ENCODE measurements at places on chromosomes 3 and 15. TPM values are rescaled to one million over a fixed set of nuclear protein-coding genes. Genes with fewer than 3 reads are reported as not detected.

The TMEM40 gene
- polyA plus RNA-seq = not detected

The C3orf85 gene
- polyA plus RNA-seq = not detected

- no peaks in the 10 kb centered on the region for H3K4me1 ChIP-seq
- peaks cover 4% of the 10 kb centered on the region for H3K27me3 ChIP-seq
- H3K27ac ChIP-seq = no peak overlapping the region
- H3K36me3 ChIP-seq = no peaks in the 10 kb centered on the region
These were observed 54.5 kb upstream of the APEH start for GRCh38 chr3:49619649-49620048.

GRCh38 chr15:89459271-89460038, 36.9 kb downstream of the RHCG start:
- H3K27ac ChIP-seq = no peak overlapping the region
- peaks cover 3% of the 10 kb centered on the region for H3K27me3 ChIP-seq
- no peak overlapping the region for H3K4me3 ChIP-seq
- DNase-seq = no peak

DNA sequence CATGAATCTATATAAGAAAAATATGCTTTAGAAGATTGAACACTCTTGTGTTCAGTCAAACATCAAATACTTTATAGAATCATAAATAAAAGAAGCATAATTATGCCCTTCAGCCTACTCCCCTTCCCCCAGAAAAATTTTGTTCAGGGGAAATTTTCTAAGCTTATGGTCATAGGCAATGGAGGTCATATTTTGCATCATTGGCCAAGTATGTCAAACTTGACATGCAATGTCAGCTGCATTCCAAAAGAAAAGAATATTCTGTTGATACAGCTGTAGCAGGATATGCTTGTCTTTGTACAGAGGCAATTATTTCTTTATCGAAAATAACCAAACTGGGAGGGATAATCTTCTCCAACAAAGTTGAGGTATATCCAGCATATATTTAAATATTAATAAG, 328.2 kb downstream of the ZIC1 start:
- DNase-seq = no peak
- no peak overlapping the region for H3K27ac ChIP-seq
- no peak overlapping the region for H3K4me3 ChIP-seq
- H3K4me1 ChIP-seq = no peaks in the 10 kb centered on the region

DNA sequence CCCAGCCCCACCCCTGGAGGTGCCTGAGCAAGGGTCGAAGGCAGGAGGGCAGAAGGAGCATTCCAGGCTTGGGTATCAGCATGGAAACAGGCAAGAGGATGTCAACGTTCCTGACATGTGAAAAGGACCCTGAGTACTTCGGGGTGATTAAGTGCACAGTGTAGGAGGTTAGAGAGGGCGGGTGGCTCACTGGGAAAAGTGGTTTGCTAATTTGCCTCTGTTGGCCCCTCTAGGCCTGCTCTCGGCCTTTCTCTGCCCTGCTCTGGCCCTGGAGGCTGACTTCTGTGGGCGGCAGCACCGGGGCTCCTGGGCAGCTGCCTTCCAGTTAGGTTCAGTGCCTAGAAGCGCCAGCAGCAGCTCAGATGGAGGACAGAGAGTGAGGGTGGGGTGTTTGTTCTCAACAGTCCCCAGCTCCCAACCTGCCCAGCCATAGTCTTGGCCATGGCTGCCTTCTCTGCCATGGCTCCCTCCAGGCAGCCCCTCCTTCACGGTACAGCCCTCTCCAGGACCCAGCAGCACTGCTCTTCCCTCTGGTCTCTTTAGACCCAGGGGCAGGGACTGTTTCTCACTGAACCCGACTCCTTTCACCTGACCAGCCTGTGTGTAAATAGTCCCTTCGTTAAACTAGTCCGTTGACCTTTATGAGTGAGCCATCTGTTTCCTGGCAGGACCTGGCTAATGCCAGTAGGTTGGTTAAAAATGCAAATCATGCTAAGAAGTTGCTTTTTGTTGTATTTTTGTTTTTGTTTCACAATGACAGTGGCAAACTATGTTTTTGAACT, 107.1 kb upstream of the TPM1 start:
- no peaks in the 10 kb centered on the region for H3K4me1 ChIP-seq
- no peak overlapping the region for H3K27ac ChIP-seq
- H3K36me3 ChIP-seq = no peaks in the 10 kb centered on the region
- H3K27me3 ChIP-seq = peaks cover 18% of the 10 kb centered on the region
- no peak for DNase-seq

GRCh38 chr3:126835472-126836219, 131.6 kb downstream of the CHCHD6 start:
- H3K27ac ChIP-seq = no peak overlapping the region
- H3K36me3 ChIP-seq = peaks cover 16% of the 10 kb centered on the region
- no peaks in the 10 kb centered on the region for H3K27me3 ChIP-seq
- no peaks in the 10 kb centered on the region for H3K4me1 ChIP-seq
- no peak overlapping the region for H3K4me3 ChIP-seq

DNA sequence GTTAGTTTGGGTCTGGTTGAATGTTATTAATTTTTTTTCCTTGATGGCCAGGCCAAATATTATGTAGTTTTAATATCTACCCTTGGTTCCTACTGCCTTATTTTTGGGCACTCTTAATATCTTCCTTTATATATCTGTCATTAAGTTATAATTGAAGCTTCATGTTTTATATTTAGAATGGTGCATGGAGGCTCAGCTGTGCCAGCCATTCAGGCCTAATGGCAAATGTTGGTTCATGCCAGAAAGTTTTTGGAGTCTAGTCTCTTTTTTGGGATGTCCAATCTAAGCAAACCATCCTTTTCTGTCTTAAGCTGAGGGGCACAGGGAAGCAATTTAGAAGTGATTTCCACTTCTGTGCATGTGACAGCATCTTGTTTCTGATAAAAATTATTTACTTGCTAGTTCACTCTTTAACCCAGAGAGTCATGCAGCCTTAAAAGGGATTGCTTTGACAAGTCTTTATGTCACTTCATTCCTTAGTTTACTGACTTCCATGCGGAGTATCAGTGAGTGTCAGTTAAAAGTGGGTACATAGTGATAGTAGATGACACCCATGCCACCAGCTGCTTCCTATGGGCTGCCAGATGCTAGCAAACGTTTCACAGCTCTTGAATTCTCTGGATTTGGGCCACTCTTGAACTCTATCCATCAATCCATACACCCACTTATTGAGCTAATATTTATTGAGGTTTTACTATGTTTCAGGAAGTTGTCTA, 33.0 kb downstream of the MITF start:
- DNase-seq = no peak
- peaks cover 2% of the 10 kb centered on the region for H3K27me3 ChIP-seq
- H3K36me3 ChIP-seq = no peaks in the 10 kb centered on the region
- no peaks in the 10 kb centered on the region for H3K4me1 ChIP-seq
- H3K4me3 ChIP-seq = no peak overlapping the region
- H3K27ac ChIP-seq = no peak overlapping the region

DNA sequence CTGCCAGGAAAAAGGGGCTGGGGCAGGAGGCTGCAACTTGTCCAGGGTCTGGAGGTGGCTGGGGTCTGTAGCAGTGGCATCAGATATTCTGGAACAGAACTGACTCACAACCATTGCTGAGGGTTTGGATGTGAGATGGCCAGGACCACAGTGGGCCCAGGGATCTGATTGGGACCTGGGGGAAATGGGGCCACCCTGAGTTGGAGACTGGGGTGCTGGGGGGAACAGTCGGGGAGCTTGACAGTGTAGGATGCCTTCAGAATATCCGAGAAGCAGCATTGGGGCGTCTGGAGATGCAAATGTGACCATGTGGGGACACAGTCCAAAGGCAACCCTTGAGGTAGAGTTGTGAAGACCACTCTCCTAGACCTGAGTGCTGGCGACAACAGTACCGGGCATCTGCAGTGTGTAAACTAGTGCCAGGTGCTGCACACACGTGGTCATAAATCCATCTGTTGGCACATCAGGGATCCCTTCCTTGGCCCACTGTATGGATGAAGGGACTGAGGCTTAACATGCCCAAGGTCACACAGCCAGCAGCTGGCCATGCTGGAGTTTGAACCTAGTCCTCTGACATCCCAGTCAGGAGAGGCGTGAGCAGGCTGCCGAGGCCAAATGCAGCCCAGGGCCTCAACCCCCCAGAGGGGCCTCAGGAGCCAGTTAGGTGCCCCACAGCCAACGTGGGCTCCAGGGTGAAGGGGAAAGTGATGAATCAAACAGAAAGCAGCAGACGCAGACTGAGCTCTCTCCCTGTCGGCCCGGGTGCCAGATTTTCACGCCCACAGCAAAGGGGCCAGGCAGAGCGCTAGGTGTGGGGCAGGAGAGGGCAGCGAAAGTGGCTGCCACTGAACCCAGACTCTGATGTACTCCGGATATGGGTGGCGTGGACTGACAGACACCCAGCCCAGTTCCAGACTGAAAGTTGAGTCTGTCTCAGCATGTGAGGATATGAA, 18.8 kb downstream of the HEMK1 start:
- peak overlapping the region; percentile 84 for H3K27ac ChIP-seq
- H3K4me3 ChIP-seq = peak overlapping the region; percentile 66
- H3K36me3 ChIP-seq = no peaks in the 10 kb centered on the region
- no peaks in the 10 kb centered on the region for H3K27me3 ChIP-seq

The EAF2 gene
- polyA plus RNA-seq = 12.5 TPM

GRCh38 chr3:141405591-141405990, 37.3 kb downstream of the ZBTB38 start:
- peak overlapping the region; percentile 70 for H3K27ac ChIP-seq
- peaks cover 31% of the 10 kb centered on the region for H3K36me3 ChIP-seq
- H3K4me3 ChIP-seq = no peak overlapping the region
- peaks cover 72% of the 10 kb centered on the region for H3K4me1 ChIP-seq

DNA sequence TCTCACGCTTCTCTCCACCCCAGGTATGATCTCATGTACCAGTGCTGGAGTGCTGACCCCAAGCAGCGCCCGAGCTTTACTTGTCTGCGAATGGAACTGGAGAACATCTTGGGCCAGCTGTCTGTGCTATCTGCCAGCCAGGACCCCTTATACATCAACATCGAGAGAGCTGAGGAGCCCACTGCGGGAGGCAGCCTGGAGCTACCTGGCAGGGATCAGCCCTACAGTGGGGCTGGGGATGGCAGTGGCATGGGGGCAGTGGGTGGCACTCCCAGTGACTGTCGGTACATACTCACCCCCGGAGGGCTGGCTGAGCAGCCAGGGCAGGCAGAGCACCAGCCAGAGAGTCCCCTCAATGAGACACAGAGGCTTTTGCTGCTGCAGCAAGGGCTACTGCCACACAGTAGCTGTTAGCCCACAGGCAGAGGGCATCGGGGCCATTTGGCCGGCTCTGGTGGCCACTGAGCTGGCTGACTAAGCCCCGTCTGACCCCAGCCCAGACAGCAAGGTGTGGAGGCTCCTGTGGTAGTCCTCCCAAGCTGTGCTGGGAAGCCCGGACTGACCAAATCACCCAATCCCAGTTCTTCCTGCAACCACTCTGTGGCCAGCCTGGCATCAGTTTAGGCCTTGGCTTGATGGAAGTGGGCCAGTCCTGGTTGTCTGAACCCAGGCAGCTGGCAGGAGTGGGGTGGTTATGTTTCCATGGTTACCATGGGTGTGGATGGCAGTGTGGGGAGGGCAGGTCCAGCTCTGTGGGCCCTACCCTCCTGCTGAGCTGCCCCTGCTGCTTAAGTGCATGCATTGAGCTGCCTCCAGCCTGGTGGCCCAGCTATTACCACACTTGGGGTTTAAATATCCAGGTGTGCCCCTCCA, 19.1 kb downstream of the TYRO3 start:
- no peaks in the 10 kb centered on the region for H3K4me1 ChIP-seq
- H3K27me3 ChIP-seq = peaks cover under 1% of the 10 kb centered on the region
- no peak for DNase-seq
- no peak overlapping the region for H3K4me3 ChIP-seq

DNA sequence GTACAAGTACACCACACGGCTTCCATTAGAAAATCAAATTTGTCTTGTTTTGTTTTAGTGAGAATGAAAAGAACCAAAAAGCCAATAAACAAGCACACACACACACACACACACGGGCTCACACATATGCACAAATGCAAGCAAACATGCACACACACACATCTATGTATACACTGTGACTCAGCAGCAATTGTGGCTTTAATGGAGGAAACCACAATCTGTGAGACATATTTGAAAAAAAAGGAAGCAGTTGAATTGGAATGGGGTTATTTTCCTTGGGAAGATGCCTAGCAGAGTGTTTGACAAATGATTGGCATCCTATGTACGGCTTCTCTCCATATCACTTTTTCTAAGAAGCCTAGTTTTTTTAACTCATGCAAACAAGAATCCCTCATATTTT, 201.1 kb upstream of the ARRDC4 start:
- no peaks in the 10 kb centered on the region for H3K4me1 ChIP-seq
- H3K27ac ChIP-seq = no peak overlapping the region
- DNase-seq = no peak
- no peaks in the 10 kb centered on the region for H3K36me3 ChIP-seq
- peaks cover 6% of the 10 kb centered on the region for H3K27me3 ChIP-seq

The VGLL3 gene
- not detected for polyA plus RNA-seq

DNA sequence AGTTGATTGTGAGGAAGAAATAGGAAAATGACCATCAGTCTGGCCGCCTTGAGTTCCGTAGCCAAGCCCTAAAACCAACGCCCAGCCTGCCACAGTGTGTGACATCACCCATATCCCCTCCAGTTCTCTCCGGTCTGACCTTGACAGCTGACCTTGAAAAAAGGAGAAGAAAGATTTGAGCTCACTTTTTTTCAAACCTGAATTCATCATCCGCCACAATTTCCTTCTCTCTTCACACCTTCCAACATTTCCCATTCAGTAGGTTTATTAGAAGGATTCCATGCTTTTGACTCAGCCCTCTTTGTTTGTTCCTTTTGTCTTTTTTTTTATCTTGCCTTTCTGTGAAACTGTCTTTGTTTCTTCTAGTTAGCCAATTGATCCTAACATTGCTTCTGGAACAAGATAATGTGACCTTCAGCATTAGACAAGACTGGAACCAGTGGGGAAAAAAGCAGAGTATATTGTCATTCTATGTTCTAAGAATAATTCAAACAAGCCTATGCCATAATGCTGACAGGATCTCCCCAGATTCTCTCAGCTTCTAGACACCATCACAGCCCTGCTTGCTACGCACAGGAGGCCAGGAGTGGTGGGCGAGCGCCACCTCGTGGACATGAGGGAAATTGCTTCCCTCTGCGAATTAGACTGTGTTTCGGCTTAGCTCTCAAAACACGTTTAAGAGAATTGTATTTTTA, 283.1 kb downstream of the FGF12 start:
- no peaks in the 10 kb centered on the region for H3K4me1 ChIP-seq
- H3K4me3 ChIP-seq = no peak overlapping the region
- peaks cover 13% of the 10 kb centered on the region for H3K27me3 ChIP-seq
- no peak overlapping the region for H3K27ac ChIP-seq
- H3K36me3 ChIP-seq = no peaks in the 10 kb centered on the region
- DNase-seq = peak; percentile 35

The DAZL gene
- polyA plus RNA-seq = not detected

GRCh38 chr3:151919446-151919845, 46.0 kb downstream of the SUCNR1 start:
- H3K36me3 ChIP-seq = no peaks in the 10 kb centered on the region
- H3K4me1 ChIP-seq = no peaks in the 10 kb centered on the region
- H3K4me3 ChIP-seq = no peak overlapping the region
- H3K27ac ChIP-seq = no peak overlapping the region
- DNase-seq = no peak
- H3K27me3 ChIP-seq = no peaks in the 10 kb centered on the region
